ENCODE measurements at places on chromosomes 5 and 9.

- DNase-seq: no peak
- peaks cover 56% of the 10 kb centered on the region for H3K4me1 ChIP-seq
- peaks cover 32% of the 10 kb centered on the region for H3K36me3 ChIP-seq
- no peak overlapping the region for H3K4me3 ChIP-seq
These were observed 119.2 kb downstream of the SMARCA2 start for GRCh38 chr9:2134391-2134790.

- H3K36me3 ChIP-seq: peaks cover 3% of the 10 kb centered on the region
- no peak for DNase-seq
- H3K4me3 ChIP-seq: no peak overlapping the region
- H3K27me3 ChIP-seq: no peaks in the 10 kb centered on the region
These were observed 152.2 kb upstream of the OTULINL start for GRCh38 chr5:14429101-14430050.

DNA sequence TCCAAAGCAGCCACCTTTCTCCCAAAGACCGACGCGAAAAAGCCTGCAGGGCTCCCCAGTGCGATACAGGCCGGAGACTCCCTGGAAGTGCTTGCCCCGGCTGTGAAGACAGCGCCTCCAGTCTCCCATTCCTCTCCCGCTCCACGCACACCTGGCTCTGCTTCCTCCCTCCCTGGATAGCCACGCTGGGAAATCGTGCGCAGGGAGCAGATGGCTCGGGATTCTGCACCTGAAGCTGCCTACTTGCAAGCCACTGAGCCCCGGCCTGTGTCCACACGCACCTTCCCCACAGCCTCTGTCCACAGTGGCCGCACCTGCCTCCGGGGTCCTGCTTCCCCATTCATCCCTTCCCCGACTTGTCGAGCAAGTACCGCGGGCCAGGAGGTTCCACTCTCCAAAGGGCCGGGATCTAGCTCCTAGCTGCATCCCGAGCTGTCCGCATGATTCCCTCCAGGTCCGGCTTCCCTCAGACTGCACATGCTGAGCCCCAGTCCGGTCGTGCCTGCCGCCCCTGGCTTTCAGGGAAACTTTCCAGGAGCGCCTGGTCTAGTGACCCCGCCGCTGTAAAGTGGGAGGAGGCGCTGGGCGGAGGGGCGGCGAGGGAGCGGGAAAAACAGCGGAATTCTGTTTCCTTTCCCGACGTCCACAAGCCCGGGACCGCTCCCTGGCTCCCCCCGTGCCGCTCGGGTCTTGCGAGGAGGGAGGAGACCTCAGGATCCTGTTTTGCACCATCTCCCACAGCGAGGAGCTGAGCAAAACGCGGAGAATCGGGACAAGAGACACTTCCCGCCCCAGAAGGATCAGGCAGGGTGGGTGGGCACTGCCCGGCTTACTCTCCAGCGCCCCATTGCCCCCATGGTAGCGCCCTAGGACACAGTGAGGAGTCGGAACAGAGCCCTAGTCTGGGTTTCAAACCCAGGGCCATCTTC lies 2.0 kb downstream of the SEMA6A start:
- peaks cover 2% of the 10 kb centered on the region for H3K36me3 ChIP-seq
- H3K4me3 ChIP-seq: no peak overlapping the region
- no peak for DNase-seq
- H3K27me3 ChIP-seq: peaks cover 83% of the 10 kb centered on the region
- peaks cover 14% of the 10 kb centered on the region for H3K4me1 ChIP-seq

- H3K4me1 ChIP-seq: no peaks in the 10 kb centered on the region
- no peak overlapping the region for H3K4me3 ChIP-seq
- H3K36me3 ChIP-seq: no peaks in the 10 kb centered on the region
- H3K27ac ChIP-seq: no peak overlapping the region
These were observed 179.4 kb upstream of the SPEF2 start for GRCh38 chr5:35438288-35438687.

GRCh38 chr9:69115621-69116020 lies 58.5 kb upstream of the TJP2 start:
- no peaks in the 10 kb centered on the region for H3K36me3 ChIP-seq
- H3K4me1 ChIP-seq: peaks cover 4% of the 10 kb centered on the region
- H3K27ac ChIP-seq: no peak overlapping the region
- no peak overlapping the region for H3K4me3 ChIP-seq
- no peak for DNase-seq
- no peaks in the 10 kb centered on the region for H3K27me3 ChIP-seq

DNA sequence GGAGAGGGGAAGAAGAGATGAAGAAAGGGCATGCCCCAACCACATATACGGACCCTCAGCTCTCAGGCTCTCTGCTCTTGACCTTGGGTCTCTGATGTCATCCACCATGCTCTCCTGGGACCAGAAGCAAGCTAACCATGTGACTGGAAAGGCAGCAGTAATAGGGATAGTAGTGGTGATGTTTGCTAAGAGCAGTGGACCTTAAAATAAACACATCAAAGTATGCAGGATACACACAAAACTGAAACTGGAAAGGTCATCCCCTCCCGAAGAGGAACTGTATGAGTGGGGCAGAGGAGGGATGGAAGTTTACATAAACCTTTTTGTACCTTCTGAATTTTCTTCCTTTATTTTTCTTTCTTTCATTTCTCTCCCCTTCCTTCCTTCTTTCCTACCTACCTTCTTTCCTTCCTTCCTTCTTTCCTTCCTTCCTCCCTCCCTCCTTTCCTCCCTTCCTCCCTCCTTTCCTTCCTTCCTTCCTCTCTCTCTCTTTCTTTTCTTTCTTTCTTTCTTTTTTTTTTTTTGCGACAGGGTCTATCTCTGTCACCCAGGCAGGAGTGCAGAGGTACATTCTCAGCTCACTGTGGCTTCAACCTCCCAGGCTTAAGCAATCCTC lies 8.1 kb upstream of the PTPN3 start:
- H3K27me3 ChIP-seq: peaks cover 22% of the 10 kb centered on the region

DNA sequence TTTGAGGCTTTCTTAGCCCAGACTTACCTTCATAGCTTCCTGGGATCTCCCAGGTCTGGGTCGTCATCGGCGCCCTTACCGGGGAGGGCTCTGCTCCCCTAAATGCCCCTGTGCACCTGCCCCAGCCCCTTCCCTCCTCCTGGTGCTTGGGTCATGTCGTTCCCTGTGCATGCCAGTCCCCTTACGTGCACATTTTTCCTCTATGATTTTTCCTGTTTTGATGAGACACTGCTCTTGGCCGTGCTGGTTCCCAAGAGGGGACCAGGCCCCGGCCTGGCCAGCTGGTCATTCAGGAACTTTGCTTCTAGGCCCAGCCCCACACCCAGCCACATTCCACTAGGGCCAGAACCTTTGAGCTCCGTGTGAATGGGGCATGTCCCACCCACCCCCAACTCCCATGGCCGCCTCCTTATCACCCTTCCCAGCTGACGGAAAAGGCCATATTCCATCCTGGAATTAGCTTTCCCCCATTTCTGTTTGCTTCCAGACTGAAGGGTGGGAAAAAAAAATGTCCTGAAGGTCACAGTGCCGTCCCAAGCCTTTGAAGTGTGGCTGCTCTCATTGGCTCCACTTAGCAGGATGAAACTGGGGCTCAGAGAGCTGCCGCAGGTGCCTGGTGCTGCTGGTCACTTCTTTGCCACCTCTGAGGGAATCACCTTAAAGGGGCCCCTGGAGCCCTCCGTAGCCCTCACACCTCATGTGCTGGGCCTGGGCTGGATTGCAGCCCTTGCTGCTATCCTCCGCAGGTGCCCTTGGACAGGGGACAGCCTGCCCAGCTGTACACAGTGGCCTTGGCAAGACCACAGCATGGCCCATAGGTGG lies 25.1 kb downstream of the ERGIC1 start:
- no peak overlapping the region for H3K4me3 ChIP-seq
- H3K4me1 ChIP-seq: peaks cover 58% of the 10 kb centered on the region
- H3K36me3 ChIP-seq: peaks cover 4% of the 10 kb centered on the region
- no peak for DNase-seq

DNA sequence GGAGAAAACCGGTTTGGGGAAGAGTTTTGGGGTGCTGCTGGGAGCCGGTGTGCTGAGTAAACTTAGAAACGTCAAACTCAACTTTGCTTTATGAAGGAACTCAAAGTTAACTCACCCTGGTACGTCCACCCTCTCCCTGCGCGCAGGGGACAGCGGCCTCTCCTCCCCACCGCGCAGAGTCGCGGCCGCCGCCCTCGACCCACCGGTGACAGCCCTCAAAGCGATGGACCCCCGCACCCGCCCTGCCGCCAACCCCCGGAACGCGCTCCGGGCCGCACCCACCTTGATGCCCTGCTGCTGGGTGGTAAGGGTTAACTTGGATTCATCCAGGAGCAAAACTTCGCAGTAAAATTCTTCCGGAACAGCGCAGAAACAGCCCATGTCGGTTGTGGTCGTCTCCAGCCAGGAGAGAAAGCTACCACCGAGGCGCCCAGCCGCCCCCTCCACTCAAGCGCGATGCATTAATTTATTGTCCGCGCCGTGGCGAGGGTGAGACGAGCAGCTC lies 366 bp downstream of the EPB41L4A start:
- DNase-seq: no peak
- no peaks in the 10 kb centered on the region for H3K36me3 ChIP-seq
- peak overlapping the region; percentile 80 for H3K4me3 ChIP-seq
- peaks cover 45% of the 10 kb centered on the region for H3K27me3 ChIP-seq
- no peak overlapping the region for H3K27ac ChIP-seq
- peaks cover 15% of the 10 kb centered on the region for H3K4me1 ChIP-seq

GRCh38 chr5:42880496-42881150 lies 68.9 kb upstream of the SELENOP start:
- no peak overlapping the region for H3K27ac ChIP-seq
- no peak overlapping the region for H3K4me3 ChIP-seq
- no peaks in the 10 kb centered on the region for H3K27me3 ChIP-seq
- no peaks in the 10 kb centered on the region for H3K36me3 ChIP-seq
- no peaks in the 10 kb centered on the region for H3K4me1 ChIP-seq

DNA sequence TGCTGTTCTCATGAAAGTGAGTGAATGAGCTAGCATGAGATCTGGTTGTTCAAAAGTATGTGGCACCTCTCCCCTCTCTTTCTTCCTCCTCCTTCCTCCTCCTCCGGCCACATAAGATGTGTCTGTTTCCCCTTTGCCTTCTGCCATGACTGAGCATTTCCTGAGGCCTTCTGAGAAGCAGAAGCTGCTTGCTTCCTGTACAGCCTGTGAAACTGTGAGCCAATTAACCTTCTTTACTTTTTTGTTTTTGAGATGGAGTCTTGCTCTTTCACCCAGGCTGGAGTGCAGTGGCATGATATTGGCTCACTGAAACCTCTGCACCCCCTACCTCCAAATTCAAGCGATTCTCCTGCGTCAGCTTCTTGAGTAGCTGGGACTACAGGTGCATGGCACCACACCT lies 6.1 kb downstream of the S100Z start:
- H3K4me3 ChIP-seq: no peak overlapping the region
- H3K4me1 ChIP-seq: peaks cover 17% of the 10 kb centered on the region
- no peaks in the 10 kb centered on the region for H3K27me3 ChIP-seq
- no peaks in the 10 kb centered on the region for H3K36me3 ChIP-seq
- DNase-seq: no peak

GRCh38 chr5:133385346-133385745 lies 227.0 kb downstream of the FSTL4 start:
- no peak overlapping the region for H3K27ac ChIP-seq
- H3K4me1 ChIP-seq: peaks cover 6% of the 10 kb centered on the region
- no peaks in the 10 kb centered on the region for H3K36me3 ChIP-seq
- H3K27me3 ChIP-seq: peaks cover 53% of the 10 kb centered on the region
- no peak for DNase-seq

GRCh38 chr9:26375448-26375847 lies 517.2 kb downstream of the CAAP1 start:
- H3K36me3 ChIP-seq: no peaks in the 10 kb centered on the region
- H3K4me1 ChIP-seq: no peaks in the 10 kb centered on the region
- H3K27me3 ChIP-seq: no peaks in the 10 kb centered on the region
- no peak overlapping the region for H3K4me3 ChIP-seq
- DNase-seq: no peak

DNA sequence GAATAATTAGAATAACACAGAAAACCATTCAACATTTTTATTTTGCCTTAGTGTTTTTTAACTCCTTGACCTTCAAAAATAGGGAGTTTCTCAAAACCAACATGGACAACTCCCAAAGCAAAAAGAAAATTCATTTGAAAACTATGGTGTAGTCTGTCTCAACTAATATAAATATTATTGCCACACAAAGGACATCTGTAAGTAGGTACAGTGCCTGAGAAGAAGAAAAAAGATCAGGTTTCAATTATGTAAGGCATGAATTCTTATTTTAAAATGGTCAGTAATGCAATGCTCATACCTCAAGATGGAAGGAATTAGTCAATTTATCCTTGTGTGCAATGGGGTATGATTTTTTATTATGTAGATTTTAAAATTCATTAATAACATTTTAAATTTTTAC lies 109.6 kb upstream of the CNTLN start:
- H3K4me3 ChIP-seq: no peak overlapping the region
- H3K27me3 ChIP-seq: no peaks in the 10 kb centered on the region
- no peaks in the 10 kb centered on the region for H3K4me1 ChIP-seq
- no peak overlapping the region for H3K27ac ChIP-seq
- DNase-seq: no peak

- H3K4me1 ChIP-seq: peaks cover 6% of the 10 kb centered on the region
- H3K27me3 ChIP-seq: peaks cover 53% of the 10 kb centered on the region
- H3K36me3 ChIP-seq: no peaks in the 10 kb centered on the region
- H3K4me3 ChIP-seq: no peak overlapping the region
- H3K27ac ChIP-seq: no peak overlapping the region
These were observed 3.7 kb upstream of the PAPPA start for GRCh38 chr9:116149844-116150243.

GRCh38 chr9:27514551-27514950 lies 9.5 kb upstream of the IFNK start:
- DNase-seq: no peak
- H3K36me3 ChIP-seq: no peaks in the 10 kb centered on the region
- H3K27ac ChIP-seq: no peak overlapping the region
- no peaks in the 10 kb centered on the region for H3K27me3 ChIP-seq
- no peaks in the 10 kb centered on the region for H3K4me1 ChIP-seq

GRCh38 chr5:166172597-166172996 lies 2118.8 kb upstream of the WWC1 start:
- no peak overlapping the region for H3K4me3 ChIP-seq
- no peaks in the 10 kb centered on the region for H3K27me3 ChIP-seq
- H3K36me3 ChIP-seq: no peaks in the 10 kb centered on the region
- DNase-seq: no peak

DNA sequence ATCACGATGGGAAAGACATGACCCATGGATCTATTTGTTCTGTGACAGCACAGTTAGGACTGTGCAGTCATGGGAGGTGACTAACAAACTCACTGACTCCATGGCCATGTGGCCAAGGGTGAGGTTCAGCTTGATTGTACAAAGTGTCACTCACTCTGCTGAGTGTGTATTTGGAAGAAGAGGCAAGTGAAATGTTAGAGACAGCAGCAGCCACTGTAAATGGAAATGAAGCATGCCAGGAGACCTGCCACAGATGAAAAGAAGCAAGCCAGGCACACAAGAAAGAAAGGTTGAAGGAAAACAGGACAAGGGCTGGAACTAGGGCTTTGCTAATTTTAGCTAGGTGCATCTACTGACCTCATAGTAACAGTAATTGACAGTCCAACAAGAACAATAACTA lies 42.7 kb upstream of the PALM2AKAP2 start:
- H3K36me3 ChIP-seq: no peaks in the 10 kb centered on the region
- H3K27me3 ChIP-seq: peaks cover 20% of the 10 kb centered on the region
- H3K27ac ChIP-seq: no peak overlapping the region
- H3K4me1 ChIP-seq: no peaks in the 10 kb centered on the region

GRCh38 chr5:173187054-173187743 lies 42.9 kb downstream of the BNIP1 start:
- H3K27me3 ChIP-seq: peaks cover 17% of the 10 kb centered on the region
- H3K36me3 ChIP-seq: no peaks in the 10 kb centered on the region
- no peak overlapping the region for H3K27ac ChIP-seq
- no peak overlapping the region for H3K4me3 ChIP-seq
- DNase-seq: no peak

All from central memory CD8-positive, alpha-beta T cell (primary cell).